ENCODE measurements at places on chromosomes 7 and 10.

DNA sequence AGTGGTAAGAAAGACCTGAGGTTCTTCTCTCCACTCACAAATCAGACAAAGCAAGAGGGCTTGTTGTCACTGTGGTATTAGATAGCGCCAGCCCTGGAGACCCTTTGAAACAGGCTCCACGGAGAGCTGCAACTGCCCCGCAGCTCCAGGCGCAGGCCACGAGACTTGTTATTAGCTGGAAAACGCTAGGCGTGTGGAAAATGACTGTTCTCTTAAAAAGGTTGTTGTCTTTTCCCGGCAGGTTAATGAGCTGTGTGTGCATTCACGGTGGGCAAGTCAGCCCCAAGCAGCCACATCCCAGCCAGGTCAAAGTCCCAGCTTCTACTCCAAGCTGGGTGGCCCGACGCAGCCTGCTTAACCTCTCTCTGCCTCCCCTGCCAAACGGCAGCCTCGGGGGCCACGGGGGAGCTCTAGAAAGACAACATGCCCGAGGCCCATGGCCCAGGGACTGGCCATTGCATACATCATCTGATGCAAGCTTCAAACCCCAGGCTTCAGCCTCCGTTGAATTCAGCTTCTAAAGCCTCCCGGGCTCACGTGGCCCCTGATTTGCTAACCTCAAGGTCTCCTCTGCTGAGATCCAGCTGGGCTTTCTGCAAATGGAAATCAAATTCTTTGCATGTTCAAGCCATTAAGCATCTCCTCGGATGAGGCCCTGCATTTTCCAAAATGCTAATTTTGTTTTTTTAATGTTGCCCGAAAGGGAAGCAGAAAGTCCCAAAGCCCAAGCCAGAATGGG, 61.3 kb upstream of the DNAAF5 start:
- no peak for DNase-seq

DNA sequence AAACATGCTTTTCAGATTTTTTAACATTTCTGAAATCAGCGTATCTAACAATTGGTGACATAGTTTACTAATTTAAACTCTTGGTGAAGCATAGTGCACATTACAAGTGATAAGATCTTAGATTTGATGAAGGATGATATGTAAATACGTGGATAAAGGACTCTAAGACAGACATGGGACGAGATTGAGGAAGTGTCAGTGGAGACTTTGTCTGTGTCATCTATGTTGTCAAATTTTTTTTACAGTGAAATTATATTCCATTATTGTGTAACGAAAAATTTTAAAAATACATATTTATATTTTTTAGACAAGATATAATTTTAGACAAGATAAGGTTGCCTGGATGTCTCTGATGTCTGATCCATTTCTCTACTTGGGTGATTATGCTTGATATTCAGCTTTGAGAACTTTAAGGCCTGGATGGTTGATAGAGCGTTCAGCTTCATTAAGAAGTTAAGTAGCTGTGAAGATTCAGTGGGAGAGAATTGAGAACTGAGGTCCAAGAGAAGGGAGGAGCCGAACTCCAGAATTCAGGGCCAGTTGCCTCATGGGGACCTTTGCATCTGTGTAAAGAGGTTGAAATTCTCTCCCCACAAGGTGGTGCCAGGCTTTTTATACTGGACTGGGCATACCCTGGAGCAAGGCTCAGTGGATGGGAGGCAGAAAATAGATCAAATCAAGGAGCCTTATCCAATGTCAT, 62.7 kb downstream of the KAT6B start:
- DNase-seq, result no peak

- DNase-seq, result no peak
These were observed 18.4 kb downstream of the CUZD1 start for GRCh38 chr10:122827302-122827701.

- no peak for DNase-seq
These were observed 947.9 kb upstream of the LRRN3 start for GRCh38 chr7:110142939-110143526.

GRCh38 chr7:38858259-38858884, 50.6 kb downstream of the VPS41 start:
- DNase-seq, result no peak

DNA sequence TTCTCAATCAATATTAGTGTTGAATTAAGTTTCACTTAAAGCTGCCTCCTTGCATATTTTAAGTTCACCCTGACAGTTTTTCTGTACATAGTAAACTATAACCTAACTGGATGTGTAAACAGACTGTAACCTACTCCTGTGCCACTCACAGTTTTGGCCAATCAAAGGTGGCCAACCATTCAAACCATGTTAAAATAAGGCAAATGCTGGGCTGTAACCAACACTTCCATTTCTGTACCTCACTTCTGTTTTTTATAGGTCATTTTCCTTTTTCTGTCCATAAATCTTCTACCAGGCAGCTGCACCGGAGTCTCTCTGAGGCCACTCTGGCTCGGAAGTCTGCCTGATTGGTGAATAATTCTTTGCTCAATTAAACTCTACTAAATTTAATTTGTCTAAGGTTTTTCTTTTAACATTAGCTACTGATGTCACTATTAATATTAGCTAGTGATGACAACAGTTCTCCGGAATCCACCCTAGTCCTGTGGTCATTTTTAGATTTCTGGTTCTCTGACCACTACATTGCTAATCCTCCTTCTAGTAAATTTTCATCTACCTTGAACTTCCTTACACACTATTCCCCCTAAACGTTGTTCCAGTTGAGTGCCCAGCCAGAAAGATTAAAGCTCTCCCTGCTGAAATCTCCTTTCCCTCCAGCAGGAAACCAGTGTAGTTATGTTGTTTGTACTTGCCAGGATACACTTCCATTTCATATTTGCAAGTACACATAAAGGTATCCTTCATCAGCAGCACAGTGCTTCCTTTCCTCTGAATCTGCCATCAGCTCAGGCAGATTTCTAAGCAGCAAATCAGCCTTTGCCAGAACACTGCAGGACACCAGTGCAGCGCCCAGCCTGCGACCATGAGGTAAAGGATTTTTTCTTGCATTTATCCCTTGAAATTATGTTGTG, 18.6 kb upstream of the IFIT2 start:
- no peak for DNase-seq

- no peak for DNase-seq
These were observed 210.4 kb downstream of the DGKI start for GRCh38 chr7:137636376-137636775.

GRCh38 chr7:12788171-12788570, 100.7 kb downstream of the ARL4A start:
- no peak for DNase-seq

GRCh38 chr7:151506901-151507382, 12.8 kb downstream of the RHEB start:
- no peak for DNase-seq

DNA sequence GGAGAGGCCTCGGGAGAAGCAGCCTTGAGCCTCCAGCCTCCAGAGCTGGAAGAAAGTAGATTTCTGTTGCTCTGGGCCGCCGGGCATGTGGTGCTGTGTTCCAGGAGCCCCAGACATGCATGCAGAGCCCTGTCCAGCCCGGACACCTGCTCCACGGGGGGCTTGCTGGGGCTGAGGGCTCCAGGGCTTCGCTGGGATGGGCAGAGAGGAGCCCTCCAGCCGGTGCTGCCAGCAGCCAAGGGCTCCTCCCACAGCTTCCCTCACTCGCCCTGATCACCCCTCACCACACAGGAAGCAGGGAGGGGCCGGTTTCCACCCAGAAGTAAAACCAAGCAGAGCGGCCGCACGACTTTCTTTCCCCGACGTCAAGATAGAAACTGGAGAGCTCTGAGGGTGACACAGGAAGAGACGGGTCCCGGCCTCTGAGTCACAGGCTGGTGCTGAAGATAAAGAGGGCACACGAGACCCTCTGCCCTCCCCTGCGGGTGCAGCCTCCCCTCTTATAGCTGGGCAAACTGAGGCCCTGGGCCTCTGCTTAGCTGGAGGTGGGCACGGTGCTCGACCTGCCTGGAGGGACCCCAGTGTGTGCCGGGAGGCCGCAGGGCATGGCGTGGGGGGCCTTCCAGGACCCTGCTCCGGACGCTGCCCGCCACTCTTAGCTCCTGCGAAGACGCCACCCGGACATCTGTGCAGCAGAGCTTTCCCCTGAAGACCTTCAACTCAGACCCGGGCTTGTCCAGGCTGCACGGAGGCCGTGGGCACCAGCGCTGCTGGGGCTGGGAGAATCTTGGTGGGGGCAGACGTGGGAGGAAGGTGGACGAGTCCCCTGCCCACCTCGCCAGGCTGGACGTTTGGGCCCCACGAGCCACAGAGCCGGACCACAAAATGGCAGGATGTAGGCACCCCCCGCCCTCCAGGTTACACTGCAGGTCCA, 31.1 kb downstream of the ADAP1 start:
- peak; percentile 87 for DNase-seq

DNA sequence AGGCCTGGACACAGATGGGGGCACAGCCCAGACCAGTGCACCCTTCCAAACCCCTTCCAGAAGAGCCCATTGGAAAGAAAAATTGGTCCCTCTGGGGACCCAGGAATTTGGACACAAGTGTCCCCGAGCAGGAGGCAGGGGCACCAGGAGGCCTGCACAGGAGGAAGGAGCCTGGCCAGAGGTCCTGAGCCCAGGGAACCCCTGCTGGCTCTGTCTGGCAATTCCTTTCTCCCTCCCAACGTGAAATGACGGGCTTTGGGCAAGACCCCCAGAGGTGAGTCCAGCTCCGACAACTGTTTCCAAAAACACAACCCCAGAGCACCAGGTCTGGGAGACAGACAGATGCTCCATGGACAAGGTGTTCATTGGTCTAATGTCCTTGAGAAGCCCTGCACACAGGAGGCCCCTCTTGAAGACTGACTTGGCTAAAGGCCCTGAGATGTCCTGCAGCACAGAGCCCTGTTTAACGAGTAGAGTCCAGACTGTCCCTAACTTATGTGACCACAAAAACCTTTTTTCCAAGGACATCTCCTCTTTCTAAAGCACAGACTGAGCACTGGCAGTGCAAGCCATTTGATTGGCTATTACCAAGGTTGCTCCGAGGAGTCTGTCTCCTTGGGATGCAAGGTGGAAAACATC, 150.7 kb downstream of the OAT start:
- no peak for DNase-seq
